ENCODE measurements at places on chromosomes 11 and 22.
A peak's percentile ranks its signal among the peaks of the same experiment; 100 is the strongest.

- DNase-seq, result no peak
Measured at GRCh38 chr11:98194611-98195010, 826.1 kb upstream of the CNTN5 start.

DNA sequence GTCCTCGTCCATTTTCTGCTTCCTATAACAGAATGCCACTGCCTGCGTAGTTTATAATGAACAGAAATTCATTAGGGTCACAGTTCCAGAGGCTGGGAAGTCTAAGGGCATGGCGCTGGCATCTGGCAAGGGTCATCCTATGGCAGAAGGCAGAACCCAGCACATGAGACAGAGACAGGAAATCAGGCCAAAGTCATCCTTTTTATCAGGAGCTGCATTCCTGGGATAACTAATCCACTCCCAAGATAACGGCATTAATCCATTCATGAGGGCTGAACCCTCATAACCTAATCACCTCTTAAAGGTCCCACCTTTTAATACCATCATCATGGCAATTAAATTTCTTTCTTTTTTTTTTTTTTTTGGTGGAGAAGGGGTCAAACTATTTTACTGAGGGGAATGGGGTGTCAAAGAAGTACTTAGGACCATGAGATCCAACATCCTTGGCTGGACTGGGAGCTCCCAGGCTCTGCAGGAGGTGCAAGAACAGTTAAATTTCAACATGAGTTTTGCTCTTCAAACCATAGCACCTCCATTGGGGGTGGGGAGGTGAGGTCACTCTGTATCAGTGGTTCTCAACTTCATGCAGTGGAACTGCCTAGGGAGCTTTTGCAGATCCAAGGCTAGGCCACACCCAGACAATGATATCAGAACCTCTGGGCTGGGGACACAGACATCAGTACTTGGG is 4.4 kb downstream of the TMEM109 start:
- no peak for DNase-seq

- DNase-seq, result no peak
Measured at GRCh38 chr11:28142724-28143123, 34.5 kb downstream of the METTL15 start.

GRCh38 chr22:38572065-38572464 is 2.1 kb upstream of the DMC1 start:
- DNase-seq, result no peak

DNA sequence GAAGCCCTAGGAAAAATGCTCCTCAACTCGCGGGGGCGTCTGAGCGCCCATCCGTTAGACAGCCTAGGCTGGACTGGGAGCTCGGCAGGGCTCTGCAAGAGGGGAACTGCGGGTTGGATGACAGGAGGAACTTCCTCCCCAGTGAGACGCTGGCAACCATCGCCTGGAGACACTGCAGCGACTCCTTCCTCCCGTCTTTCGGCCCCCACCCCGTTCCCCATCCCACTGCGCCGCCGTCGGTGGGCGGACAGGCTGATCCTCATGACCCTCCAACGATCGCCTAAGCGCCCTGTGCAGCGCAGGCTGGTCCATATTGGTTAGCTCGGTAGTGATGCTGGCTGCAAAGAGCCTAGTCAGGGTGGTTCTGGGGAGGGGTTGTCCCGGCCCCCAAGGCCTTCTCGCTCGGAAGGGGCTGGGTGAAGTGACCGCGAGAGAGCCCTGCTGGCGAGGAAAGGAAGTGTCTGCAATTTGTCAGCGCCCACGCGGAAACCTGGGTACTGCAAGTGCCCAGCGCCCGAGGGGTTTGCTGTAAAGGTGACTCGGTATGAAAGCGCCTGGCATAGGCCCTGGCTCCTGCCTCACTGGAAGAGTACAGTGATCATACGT is 638 bp downstream of the NRGN start:
- no peak for DNase-seq

GRCh38 chr11:36402568-36403170 is 106.6 kb downstream of the PRR5L start:
- DNase-seq, result no peak

GRCh38 chr22:36881504-36882245 is 20.9 kb downstream of the NCF4 start:
- DNase-seq, result no peak

GRCh38 chr11:92644595-92645445 is 324.6 kb upstream of the MTNR1B start:
- DNase-seq, result no peak

GRCh38 chr11:124514131-124514530 is 29.3 kb downstream of the OR8B12 start:
- no peak for DNase-seq

GRCh38 chr22:35629406-35630216 is 12.5 kb upstream of the MB start:
- no peak for DNase-seq

DNA sequence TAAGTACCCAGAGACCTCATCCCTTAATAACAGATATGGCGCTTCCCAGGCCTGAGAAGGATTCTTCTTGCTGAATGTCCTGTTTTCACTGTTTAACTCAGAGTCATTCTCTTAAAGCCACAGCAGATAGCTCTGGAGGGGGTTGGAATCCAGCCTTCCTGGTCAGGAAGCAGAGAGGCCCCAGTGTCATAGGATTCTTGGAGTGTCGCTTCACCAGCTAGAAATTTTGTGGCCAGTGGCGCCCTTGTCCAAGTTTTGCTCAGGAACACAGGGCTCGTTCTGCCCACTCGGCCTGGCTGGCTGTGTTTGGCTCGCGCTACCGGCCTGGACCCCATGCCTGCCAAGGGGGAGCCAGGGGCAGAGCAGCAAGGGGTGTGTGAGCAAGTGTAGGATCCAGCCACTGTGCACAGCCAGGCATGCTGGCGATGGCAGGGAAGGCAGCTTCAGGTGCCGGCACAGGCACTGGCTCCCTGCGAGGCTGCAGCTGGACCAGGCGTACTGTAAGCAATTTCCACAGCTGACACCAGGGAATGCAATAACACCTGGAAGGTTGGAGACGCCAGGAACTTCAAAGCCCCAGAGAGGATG is 214.8 kb upstream of the SESN3 start:
- DNase-seq, result no peak

- DNase-seq, result no peak
Measured at GRCh38 chr22:37228106-37229011, 15.7 kb downstream of the RAC2 start.

- no peak for DNase-seq
Measured at GRCh38 chr11:111913031-111913861, 712 bp downstream of the HSPB2 start.

DNA sequence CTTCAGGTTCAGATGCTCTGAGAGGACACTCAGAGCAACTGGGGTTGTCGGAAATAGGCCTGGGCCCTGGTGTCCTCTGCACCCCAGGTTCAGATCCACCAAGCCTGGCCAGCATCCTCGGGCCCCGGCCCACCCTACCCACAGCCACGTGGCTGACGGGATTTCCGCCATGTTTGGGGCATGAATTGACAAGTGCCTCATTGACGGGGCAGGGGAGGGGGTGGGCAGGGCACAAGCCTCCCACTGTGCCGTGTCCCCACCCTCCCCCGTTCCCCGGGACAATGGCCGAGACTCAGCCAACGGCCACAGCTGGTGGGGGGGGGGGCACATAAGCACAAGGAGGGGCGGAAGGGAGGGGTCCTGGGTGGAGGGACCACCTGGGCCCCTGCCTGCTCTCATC is 8.5 kb downstream of the MYRF start:
- no peak for DNase-seq

GRCh38 chr11:71242391-71242790 is 10.0 kb downstream of the SHANK2 start:
- no peak for DNase-seq

DNA sequence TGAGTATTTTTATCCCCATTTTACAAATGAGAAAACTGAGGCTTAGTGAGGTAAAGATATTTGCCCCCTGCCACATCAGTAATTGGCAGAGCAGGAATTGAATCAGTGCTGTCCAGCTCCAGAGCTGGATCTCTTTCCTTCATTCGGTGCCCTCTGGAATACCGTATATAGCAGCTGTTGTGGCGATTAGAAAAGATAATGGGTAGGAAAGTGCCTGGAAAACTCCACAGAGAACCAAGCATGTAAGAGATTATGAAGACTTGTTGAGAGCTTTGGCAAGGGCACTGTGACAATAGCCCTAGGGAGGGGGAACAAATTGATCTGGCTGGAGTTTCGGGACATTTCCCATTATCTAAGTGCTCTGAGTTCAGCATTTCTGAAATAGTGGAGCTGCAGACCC is 82.5 kb upstream of the TEAD1 start:
- DNase-seq, result no peak

GRCh38 chr11:65184146-65184545 is 2.4 kb downstream of the CAPN1 start:
- no peak for DNase-seq

DNA sequence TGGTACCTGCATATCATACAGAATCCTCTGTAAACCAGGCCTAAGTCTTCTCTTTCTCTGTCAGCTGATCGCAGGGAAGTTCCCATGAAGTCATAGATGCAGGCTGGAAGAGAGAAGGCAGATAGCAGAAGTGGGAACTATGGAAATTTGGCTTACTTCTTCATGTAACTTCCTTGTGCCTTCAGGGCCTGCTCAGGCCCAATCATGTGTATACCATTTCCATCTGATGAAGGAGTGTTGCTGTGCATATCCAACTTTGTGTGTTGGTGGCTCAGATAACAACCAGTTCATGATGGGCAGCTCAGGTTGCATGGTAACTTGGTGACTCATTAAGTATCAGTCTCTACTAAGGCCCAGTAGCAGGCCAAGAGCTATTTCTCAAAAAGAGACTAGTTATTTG is 53.1 kb upstream of the CEP295 start:
- DNase-seq, result no peak

DNA sequence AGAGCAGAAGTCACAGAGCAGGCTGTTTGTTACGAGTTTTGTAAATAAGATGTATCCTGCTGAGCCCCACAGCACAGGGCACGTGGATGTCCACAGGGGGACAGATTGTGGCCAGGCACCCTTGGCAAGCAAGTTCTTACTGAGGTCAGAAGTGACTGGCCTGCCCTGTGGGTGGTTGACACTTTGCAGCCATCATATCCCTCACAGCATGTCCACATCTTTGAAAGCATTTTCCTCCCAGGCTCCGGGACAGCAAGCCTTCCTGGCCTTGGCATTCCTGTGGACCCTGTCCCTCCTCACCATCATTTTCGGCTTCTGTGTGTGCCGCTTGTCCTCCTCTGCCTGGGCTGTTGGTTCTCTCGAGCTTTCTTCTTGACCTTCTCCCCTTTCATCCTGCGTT is 189.5 kb downstream of the TBC1D22A start:
- DNase-seq, result no peak

GRCh38 chr11:9799886-9800285 is 136.0 kb downstream of the SWAP70 start:
- DNase-seq, result no peak

- DNase-seq, result no peak
Measured at GRCh38 chr22:20508815-20509271, 1.4 kb downstream of the MED15 start.

- DNase-seq, result no peak
Measured at GRCh38 chr22:50282361-50283155, 12.4 kb upstream of the MAPK11 start.

- no peak for DNase-seq
Measured at GRCh38 chr22:41178425-41178975, 26.6 kb upstream of the L3MBTL2 start.

DNA sequence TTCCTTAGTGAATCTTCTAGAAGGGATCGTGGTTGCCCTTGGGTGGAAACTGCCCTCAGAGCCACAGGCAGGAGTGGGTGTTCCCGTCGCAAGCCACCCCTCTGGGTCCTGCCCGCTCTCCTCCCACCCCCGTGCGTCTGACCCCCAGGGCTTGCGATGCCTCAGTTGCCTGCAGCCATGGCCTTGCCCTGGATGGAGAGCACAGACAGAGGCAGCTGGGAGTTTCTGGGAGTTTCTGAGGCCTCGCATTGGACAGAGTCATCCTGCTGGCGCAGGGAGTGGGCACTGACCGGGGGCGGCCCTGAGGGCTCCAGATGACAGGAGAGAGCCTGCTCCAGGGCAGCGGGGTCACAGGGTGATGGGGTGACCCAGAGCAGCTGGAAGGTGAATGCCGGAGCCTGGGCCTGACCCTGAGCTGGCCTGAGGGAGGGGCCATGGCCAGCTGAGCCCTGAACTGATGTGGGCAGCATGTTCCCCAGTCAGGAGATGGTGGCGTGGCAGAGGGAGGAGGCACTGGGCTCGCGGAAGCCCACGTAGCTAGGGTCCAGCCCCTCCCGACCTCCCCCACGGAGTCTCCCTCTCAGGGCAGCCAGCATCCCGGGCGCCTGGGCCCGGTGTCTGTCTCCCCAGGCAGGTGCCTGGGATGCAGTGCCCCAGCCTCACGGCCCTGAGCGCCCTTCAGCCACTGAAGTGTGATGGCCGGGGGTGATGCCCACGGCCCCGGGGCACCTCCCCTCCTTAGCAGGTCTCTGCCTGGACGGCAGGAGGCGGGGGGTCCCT is 1236.2 kb downstream of the BRD1 start:
- no peak for DNase-seq

DNA sequence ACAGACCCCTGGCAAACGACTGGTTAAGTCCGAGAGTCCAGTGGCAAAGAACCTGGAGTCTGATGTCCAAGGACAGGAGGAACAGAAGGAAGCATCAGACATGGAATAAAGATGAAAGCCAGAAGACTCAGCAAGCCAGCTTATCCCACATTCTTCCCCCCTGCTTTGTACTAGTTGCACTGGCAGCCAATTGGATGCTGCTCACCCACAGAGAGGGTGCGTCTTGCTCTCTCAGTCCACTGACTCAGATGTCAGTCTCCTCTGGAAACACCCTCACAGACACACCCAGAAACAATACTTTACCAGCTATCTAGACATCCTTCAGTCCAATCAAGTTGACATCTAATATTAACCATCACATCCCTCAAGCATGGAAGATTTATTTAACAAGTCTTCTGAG is 1265.8 kb upstream of the CNTN5 start:
- no peak for DNase-seq

- no peak for DNase-seq
Measured at GRCh38 chr11:130388607-130389205, 39.7 kb downstream of the ADAMTS8 start.

- peak; percentile 2 for DNase-seq
Measured at GRCh38 chr11:59255281-59255680, 42.6 kb upstream of the MPEG1 start.

DNA sequence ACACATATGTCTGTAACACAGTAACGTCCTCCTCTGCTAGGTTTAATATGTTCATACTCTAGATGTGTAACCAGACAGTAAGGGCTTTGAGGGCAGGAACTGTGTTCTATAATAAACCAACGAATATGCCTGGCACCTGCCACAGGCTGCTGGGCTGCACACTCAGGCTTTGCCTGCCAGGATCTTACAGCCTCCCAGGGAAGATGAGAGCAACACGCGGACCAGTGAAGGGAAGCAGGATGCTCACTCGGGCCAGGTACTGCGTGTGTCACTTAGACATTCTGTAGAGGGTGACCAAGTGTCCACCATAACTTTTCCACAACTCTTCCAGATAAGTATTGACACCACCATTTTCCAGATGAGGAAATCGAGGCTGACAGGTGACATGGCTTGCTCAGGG is 21.7 kb upstream of the BAIAP2L2 start:
- DNase-seq, result no peak

GRCh38 chr11:50037251-50037650 is 4.6 kb downstream of the OR4C45 start:
- no peak for DNase-seq

GRCh38 chr22:45460288-45461109 is 42.2 kb upstream of the FBLN1 start:
- no peak for DNase-seq

- no peak for DNase-seq
Measured at GRCh38 chr11:58641803-58642581, 19.5 kb downstream of the CNTF start.

- no peak for DNase-seq
Measured at GRCh38 chr11:115656669-115657068, 152.5 kb upstream of the CADM1 start.

Measured in iPS DF 6.9 (cell line).